Central memory CD4-positive, alpha-beta T cell (primary cell): ENCODE measurements at places on chromosomes 13 and 19.

DNA sequence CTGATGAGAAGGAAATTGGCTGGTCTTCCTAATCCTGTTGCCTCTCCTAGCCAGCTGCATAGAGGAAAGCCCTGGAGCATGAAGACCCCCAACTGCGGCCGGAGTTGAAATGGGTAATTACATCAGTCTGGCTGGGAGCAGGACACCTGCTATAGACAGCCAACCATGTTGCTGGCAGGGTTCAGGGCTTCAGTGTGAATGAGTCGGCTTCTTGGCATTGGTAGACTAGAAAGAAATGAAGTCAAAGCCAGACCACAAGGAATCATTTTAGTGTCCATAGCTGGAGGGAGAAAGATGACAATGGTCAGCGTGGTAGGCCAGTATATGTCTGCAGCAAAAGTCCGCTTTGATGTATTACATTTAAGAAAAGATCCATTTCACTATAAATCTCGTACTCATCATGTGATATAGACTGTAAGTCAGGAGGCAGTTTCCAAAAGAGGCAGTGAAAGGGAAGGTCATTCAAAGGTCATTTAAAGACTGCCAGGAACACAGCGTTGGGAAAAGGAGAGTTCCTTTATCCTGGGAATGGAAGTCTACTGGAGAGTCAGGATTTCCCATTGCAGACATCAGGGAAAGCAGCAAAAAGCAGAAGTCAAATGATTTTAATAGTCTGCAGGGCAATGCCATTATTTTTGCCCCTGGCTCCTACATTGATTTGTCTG, 262.7 kb downstream of the DNAJC15 start:
- DNase-seq, result no peak

- no peak for DNase-seq
These were observed 29.6 kb upstream of the TMEM255B start for GRCh38 chr13:113729187-113730019.

- DNase-seq, result no peak
These were observed 18.1 kb downstream of the DGKH start for GRCh38 chr13:42066542-42066941.

DNA sequence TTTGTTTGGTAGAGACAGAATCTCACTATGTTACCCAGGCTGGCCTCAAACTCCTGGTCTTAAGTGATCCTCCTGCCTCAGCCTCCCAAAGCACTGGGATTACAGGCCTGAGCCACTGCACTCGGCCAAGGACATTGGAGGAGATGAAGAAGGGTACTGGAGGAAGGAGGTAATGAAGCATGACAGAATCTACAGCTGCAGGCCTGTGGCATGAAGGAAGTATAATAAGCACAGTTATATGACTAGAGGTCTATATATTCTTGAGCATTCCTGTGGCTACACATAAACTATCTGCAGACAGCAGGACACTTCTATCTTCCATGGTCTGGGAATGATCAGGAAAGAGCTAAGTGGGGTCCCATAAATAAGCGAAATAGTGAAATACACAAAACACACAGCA, 18.2 kb downstream of the ZNF565 start:
- no peak for DNase-seq

- no peak for DNase-seq
These were observed 3.5 kb downstream of the ANGPTL4 start for GRCh38 chr19:8367327-8368001.

- no peak for DNase-seq
These were observed at the start of gene ARHGEF7 for GRCh38 chr13:111115061-111115964. TSS of gene ARHGEF7 (plus strand) at chr13:111115310. CDS start at chr13:111115527, 217 bp downstream.

GRCh38 chr13:48533961-48534600, 1.2 kb upstream of the RCBTB2 start:
- DNase-seq, result no peak

DNA sequence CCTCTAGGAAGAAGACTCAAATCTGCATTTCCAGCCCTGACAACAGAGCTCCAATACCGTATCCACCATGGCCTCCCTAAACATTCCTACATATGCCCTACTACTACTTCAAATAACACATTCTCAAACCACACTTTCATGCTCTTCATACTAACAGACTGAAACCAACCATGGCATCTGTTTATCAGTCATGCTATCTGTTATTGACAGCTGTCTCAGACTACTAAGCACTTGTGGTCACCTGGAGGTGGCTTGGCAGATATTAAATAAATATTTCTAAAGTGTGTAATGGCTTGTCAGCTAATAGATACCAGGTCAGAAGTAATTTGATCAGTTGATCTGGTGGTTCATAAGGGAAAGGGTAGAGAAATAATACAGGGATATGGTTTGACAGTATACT, 489.1 kb downstream of the DIAPH3 start:
- DNase-seq, result no peak

DNA sequence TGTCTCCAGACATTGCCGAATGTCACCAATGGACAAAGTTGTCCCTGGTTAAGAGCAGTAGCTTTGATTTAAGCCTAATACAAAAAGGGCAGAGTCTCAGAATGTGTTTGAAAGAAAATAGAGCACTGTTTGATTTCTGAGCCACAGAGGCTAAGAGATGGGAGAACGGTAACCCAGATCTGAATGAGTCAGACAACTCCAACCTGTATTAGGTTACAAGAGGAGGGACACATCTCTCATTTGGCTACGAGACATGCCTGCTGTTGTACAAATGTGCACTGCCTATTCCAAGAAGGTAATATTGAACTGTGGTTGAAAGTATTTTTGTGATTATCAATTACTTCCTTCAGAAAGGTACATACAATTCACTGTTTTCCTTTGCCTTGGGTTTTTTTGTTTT, 4.9 kb upstream of the HSPH1 start:
- DNase-seq, result no peak

- DNase-seq, result peak; percentile 75
These were observed at the start of gene IGFLR1 for GRCh38 chr19:35742121-35742724. TSS of gene IGFLR1 (minus strand) at chr19:35742452. CDS start at chr19:35741180, 1,272 bp downstream.

DNA sequence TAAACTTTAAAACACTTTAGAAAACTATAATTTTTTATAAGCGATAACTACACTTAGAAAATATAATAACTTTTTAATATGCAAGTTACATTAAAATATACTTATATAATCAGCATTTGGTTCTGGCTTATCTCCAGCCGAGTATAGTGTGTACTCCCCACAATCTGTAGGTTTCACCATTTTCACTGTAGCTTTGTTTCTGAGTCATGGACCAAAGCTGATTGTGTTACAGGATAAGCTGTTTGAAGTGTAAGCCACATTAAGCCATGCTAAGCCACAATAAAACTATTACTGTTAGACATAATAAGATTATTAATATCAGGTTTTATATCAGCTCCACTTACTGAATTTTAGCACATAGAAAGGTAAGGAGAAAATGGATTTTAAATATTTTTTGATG, 43.8 kb downstream of the CCDC122 start:
- no peak for DNase-seq

DNA sequence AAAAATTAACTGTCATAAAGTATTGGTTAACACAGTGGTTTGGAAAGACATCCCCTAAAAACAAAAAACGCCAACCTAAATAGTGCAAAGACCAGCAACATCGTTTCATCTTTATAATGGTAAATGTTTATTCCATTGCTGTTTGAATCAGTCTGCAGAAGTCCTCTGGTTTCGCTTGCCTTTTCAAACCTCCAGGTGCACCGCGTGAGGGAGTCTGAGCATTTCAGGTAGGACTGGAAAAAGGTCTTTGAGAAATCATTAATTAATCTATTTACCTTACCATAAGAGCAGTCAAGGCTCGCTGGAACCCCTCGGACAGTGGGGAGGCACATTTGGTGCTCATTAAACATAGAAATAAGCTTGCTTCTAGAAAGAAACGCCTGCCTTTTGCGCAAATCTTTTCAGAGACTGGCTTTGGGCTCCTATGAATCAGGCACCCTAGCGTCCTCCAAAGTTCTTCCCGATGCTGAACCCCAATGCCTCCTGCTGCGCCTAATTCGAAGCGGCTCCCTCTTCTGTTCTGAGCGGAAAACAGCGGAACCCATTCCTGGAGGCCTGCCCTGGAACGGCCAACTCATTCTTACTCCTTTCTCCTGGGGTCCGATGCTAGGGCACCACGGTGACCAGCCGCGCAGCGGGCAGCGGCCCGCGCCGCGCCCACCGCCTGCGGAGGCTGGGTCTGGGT, 951 bp upstream of the MTUS2 start:
- DNase-seq, result no peak

GRCh38 chr13:59343132-59343531, 820.6 kb downstream of the DIAPH3 start:
- DNase-seq, result no peak

- DNase-seq, result no peak
These were observed 63.5 kb upstream of the MYCBP2 start for GRCh38 chr13:77390391-77390790.

GRCh38 chr13:46229251-46229650, 17.5 kb downstream of the LRRC63 start:
- DNase-seq, result no peak

DNA sequence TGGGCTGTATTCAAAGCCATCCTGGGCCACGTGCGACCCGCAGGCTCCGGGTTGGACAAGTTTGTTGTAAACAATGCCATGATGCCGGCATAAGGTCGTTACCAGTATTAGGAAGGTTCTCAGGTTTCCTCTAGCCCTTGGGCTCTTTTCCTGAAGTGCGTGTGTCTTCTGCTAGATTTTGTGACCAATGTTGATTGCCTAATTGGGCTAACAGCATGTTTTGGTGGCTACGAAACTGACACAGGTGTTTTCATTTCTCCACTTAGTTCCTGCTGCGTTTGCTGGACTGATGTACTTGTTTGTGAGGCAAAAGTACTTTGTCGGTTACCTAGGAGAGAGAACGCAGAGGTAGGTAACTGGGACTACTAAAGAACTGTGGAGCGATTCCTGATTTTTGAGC, 20.3 kb downstream of the ALOX5AP start:
- no peak for DNase-seq

GRCh38 chr19:10052602-10053360, 33.3 kb upstream of the SHFL start:
- DNase-seq, result no peak
